A549 treated with ZK216348 at 1 μM for 4 hours (cell line): ENCODE measurements at places on chromosomes 11 and 22. TPM values are rescaled to one million over a fixed set of nuclear protein-coding genes. Genes with fewer than 3 reads are reported as not detected.

SRRD gene
- total RNA-seq, result 18.2 to 25.9 TPM (median 23.3 TPM) in 5 replicates

JAML gene
- total RNA-seq, result not detected in 5 replicates

FIBIN gene
- not detected in 5 replicates for total RNA-seq

MEI1 gene
- 0.21 TPM in 1 of 5 replicates, not detected in the others for total RNA-seq

MS4A6A gene
- total RNA-seq, result not detected in 5 replicates

OR2D2 gene
- total RNA-seq, result not detected in 5 replicates

FGF19 gene
- 0.09 to 0.14 TPM (median 0.10 TPM) in 4 of 5 replicates, not detected in the other for total RNA-seq

GDPD5 gene
- 8.9 to 16.3 TPM (median 14.0 TPM) in 5 replicates for total RNA-seq

PRDM11 gene
- total RNA-seq, result 4.3 to 9.6 TPM (median 7.2 TPM) in 5 replicates

TENM4 gene
- total RNA-seq, result 0.14 to 0.20 TPM in 2 of 5 replicates, not detected in the others
